ENCODE measurements at places on chromosomes 16 and 17.

DNA sequence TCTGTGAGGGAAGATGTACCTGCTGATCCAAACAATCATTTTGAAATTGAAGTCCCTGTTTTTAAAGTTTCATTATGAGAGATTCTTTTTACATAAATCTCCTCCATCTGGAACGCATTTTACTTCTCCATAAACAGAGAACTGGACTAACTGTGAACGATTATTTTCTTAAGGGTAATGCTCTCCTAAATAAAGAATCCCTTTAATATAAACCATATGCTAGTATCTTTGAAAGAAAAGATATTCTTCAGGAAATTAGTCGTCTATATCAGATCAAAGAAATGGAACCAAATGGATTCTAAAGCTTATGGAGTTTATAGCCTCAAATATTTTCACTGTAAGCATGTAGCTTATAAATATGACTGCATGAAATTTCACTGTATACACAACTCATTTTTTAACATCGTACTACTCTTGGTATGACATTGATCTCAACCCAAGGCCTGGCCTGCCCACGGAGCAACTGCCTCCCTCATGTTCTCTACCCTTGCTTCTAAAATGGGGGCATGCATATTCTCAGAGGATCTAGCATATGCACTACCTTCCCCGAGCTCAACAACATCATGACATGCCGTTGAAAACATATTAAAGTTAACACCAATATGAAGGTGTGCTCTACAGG, 66.4 kb downstream of the MYH10 start:
- DNase-seq = no peak

- DNase-seq = no peak
Measured at GRCh38 chr17:34639706-34640425, 60.5 kb downstream of the TMEM132E start.

GRCh38 chr17:55405600-55405999, 16.0 kb downstream of the MMD start:
- no peak for DNase-seq

- DNase-seq = no peak
Measured at GRCh38 chr17:67772679-67773078, 52.6 kb upstream of the BPTF start.

GRCh38 chr17:60862482-60862881, 184.8 kb downstream of the BCAS3 start:
- no peak for DNase-seq

GRCh38 chr16:86575095-86575685, 3.2 kb upstream of the FOXL1 start:
- no peak for DNase-seq

DNA sequence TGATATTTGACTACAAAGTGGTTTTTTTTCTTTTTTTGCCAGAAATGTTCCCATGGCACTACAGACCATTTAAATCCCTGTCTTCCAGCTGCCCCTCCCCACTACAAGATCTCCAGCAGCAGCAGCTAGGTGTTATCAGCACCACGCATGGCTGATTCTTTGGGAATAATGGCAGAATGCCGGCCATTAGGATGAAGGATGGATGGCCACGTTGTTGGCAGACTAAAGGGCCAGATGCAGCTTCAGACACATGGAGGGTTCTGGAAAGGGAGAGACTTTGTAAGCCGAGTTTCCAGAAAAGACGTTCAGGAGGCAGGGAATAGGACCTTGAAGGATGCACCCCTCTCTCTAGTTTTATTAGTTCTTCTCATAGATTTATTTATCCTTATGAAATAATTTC, 10.3 kb upstream of the MED9 start:
- no peak for DNase-seq

DNA sequence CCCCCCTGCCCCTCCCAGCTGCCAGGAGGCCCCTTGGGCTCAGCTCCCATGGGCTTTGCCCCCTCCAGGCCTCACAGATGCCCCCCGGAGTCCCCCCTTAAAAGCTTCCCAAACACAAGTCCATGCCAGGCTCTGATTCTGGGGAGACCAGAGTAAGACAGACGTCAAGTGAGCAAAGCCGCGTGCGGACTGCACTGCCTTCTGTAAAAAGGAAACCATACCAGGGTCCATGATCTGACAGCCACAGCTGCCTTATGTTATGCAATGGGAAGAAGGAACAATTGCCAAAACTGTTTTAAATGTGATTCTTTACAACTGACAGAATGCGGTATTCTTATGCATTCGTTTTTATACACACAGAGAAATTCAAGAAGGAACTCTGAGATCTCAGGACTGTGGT, 17.9 kb upstream of the HEXD start:
- no peak for DNase-seq

DNA sequence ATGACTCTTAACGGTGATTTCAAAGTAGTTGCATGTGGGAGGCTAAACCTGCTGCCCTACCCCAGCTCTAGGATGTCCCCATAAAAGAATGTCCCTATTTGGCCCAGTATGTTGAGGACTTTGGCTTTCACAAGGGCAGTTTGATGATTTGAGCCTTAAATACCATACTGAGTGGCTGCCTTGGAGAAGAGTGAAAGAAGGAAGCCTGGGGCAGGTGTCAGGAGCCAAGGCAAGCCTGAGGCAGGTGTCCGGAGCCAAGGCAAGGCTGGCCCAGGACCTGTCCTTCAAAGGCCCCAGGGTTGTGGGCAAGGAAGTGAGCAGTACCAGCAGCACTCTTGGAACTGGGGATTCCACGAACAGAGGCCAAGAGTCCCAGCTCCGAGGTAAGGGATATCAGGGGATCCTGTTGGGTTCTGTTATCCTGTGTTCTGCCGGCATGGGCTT, 18.6 kb downstream of the ST6GALNAC2 start:
- DNase-seq = no peak

DNA sequence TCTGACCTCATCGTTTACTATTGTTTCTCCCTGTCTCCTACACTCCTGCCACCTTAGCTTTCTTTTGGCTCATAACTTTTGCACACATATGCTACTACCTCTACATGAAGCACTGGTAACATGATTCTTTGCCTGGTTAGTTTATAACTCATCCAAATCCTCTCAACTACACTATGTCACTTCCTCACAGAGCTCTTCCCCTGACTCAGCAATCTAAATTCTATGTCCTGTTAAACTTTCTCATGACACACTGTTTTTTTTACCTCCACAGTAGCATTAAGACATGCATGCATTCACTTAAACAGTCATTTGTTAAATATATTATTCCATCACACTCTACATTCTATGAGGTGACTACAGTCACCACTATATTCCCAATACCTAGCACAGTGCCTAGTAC, 19.7 kb downstream of the APPBP2 start:
- DNase-seq = no peak

GRCh38 chr17:29827179-29827578, 102.8 kb downstream of the SSH2 start:
- no peak for DNase-seq

DNA sequence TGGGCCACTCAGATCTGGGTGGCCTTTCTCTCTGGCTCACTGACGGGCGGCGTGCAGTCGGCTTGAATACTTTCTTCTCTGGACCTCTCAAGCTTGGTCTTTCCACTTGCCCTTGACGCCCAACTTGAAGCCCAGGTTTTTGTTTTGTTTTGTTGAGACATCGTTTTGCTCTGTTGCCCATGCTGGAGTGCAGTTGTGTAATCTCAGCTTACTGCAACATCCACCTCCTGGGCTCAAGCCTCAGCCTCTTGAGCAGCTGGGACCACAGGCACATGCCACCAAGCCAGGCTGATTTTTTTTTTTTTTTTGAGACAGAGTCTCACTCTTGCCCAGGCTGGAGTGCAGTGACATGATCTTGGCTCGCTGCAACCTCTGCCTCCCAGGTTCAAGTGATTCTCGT, 22.7 kb upstream of the KIF19 start:
- DNase-seq = no peak

GRCh38 chr17:8924595-8924994, 40.9 kb downstream of the PIK3R5 start:
- DNase-seq = no peak

DNA sequence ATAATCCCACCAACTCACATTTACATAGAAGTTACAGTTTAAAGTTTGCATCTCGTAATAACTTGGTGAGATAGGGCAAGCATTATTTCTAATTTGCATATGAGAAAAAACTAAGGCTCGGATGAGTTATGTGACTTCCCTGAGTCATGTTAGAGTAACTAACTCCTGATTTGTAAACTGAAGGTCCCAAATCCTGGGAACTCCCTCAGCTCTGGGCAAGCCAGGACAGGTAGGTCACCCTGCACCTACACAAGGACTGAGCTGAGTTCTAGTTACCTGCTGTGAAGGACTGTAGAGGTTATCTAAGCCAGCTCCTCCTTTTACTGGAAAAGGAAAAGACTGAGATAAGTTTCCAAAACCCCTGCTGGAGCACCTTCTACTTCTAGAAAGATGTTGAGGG, 92.1 kb upstream of the HLF start:
- no peak for DNase-seq

DNA sequence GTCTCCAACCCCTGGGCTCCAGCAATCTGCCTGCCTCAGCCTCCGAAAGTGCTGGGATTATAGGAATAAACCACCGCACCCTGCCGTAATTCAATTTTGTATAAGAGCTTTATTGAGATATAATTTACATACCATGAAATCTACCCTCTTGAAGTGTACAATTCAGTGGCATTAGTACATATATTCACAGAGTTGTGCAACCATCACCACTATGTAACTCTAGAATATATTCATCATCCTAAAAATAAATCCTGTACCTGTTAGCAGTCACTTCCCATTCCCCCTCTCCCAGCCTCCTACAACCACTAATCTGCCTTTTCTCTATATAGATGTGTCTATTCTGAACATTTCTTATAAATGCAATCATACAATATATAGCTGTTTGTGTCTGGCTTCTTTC, 26.1 kb downstream of the TOM1L2 start:
- no peak for DNase-seq

GRCh38 chr17:15966183-15966878, 21.4 kb downstream of the ADORA2B start:
- DNase-seq = no peak

- no peak for DNase-seq
Measured at GRCh38 chr17:27585153-27585681, 45.8 kb upstream of the LGALS9 start.

GRCh38 chr17:19453296-19453695, 42.3 kb downstream of the RNF112 start:
- DNase-seq = no peak

GRCh38 chr17:58401287-58401686, 16.0 kb downstream of the RNF43 start:
- DNase-seq = no peak

DNA sequence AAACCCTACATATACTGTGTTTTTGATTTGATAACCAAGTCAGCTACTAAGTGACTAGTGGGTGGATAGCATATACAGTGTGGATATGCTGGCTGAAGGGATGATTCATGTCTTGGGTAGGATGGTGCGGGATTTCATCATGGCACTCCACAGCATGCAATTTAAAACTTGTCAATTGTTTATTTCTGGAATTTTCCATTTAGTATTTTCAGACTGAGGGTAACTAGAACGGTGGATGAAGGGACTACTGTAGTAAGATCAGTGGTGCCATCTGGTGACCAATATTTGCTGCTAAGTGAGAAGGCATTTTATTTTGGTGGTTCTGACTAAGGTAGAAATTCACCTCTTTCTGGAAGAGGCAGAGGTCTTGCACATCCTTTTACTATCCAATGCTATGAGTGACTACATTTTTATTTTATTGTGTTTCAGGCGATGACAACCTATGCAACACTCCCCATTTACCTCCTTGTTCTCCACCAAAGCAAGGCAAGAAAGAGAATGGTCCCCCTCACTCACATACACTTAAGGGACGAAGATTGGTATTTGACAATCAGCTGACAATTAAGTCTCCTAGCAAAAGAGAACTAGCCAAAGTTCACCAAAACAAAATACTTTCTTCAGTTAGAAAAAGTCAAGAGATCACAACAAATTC, 3.1 kb downstream of the CDC6 start:
- DNase-seq = no peak

DNA sequence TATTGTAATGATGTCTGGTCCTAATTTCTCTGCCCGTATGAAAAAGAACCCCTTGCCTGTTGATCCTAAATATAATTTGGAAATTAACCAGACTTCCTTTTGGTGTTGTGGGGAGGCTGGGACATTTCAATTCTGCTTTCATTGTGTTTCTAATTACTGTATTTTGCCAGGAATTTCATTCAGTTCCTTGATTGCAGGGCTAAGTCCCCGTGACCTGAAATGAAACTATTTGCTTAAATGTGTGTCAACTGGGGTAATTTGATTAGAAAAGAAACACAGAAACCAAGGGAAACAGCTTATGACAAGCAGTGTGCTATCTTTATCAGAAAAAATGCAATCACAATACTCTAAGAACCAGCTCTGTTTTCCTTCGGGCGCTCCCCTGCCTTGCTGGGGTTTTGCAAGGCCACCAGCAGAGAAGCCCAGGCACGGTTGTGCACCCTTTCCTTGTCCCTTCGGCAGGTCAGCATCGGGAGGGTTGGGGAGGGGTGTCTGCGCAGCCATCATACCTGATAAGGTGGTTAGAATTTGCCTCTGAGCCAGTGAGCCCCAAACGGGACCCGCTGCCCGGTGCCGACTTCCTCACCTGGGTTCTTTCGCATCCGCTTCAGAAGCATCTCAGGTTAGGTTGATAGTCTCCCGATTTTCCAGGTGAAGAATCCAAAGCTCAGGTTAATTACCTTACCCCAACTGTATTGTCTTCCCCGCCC, 19.4 kb downstream of the KLHL36 start:
- DNase-seq = no peak

DNA sequence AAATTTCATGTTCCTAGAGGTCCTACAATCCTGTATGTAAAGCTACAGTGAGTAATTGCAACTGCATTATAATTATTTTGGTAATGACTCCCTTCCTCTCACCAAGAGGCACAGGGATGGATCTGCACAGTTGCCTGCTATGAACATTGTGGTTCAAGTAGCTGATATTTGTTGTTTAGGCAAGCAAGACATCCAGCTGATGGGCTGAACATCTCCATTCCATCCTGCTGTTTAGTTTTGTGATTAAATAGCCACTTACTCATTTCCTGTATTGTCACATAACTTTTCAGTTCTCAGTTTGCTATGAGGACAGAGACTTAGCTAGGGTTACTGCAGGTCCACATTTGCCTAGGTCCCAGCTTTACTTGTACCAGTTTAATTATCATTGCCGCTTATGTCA, 181.2 kb upstream of the TBX2 start:
- DNase-seq = no peak

DNA sequence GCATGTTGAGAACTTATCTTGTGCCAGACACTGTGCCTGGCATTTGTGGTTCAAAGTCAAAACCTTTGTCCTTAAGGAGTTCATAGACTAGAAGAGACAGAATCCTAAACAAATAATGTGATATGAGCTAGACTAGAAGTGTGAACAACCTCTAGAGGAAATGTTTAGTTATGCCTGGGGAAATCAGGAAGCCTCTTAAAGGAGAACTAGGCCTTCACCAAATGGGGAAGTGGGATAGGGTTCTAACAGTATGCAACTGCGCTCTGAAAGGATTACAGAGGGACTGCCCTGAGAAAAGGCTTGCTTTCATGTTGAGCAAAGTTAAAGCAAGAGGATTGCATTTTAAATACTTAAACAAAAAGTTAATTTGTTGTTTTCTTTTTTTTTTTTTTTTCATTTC, 4.9 kb downstream of the RUNDC1 start:
- no peak for DNase-seq

GRCh38 chr17:47879028-47879585, 16.9 kb upstream of the SP2 start:
- no peak for DNase-seq

- no peak for DNase-seq
Measured at GRCh38 chr17:31202968-31203367, 94.1 kb downstream of the OMG start.

- no peak for DNase-seq
Measured at GRCh38 chr17:57909551-57909950, 45.7 kb downstream of the CUEDC1 start.

GRCh38 chr16:649631-650030, 466 bp downstream of the WDR90 start:
- DNase-seq = no peak

GRCh38 chr16:56316545-56316944, 108.8 kb downstream of the AMFR start:
- no peak for DNase-seq
